ENCODE measurements at places on chromosomes 5 and 9.

DNA sequence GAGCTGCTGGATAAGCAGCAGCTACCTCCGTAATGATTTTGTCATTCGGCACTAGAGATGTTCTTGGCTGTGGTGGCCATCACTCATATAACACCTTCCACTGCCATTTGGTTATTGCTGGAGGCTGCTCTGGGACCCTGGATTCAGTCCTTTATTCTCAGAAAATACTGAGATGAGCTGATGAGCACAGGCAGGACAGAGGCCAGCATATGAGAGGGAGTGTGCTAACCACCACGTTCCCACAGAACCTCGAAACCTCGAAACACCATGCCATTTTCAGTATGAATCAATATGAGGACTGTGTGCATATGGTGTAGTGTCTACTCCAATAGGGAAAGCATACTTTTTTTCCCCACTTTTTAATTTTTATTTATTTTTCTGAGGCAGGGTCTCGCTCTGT is 56.6 kb downstream of the ADAM19 start:
- DNase-seq, result no peak

GRCh38 chr5:116037236-116037822 is 5.1 kb downstream of the ARL14EPL start:
- no peak for DNase-seq

DNA sequence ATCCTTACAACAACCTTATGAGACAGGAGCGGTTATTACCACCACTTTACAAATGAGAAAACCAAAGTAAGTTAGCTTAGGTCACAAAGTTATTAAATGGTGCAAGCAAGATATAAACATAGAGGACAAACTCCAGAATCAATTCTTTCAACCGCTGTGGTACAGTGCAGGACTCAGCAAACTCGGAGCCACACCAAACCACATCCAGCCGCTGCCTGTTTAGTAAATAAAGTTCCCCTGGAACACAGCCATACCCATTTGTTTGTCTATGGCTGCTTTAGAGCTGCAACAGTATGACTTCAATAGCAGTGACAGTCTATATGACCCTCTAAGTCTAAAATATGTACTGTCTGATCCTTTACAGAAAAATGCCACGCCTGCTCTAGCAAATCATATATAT is 1567.2 kb upstream of the WWC1 start:
- no peak for DNase-seq

GRCh38 chr9:133609311-133610098 is at the start of gene FAM163B:
Gene FAM163B, minus strand, starts transcription at chr9:133609389. Its CDS starts 29,166 bp downstream, at chr9:133580223.
- no peak for DNase-seq

DNA sequence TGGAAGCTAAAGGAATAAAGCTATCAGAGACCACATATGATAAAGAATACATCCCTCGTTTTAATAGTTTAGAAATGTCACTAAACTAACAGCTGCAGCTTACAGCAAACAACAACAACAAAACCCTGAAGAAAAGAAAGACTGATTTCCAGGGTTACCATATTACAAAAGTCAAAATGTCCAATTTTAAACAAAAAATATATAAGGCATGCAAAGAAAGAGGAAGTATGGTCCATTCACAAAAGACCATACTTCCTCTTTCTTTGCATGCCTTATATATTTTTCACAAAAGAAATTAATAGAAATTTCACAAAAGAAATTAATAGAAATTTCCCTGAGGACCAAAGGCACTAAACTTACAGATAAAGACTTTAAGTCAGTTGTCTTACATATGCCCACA is 354.2 kb downstream of the ARL15 start:
- no peak for DNase-seq

DNA sequence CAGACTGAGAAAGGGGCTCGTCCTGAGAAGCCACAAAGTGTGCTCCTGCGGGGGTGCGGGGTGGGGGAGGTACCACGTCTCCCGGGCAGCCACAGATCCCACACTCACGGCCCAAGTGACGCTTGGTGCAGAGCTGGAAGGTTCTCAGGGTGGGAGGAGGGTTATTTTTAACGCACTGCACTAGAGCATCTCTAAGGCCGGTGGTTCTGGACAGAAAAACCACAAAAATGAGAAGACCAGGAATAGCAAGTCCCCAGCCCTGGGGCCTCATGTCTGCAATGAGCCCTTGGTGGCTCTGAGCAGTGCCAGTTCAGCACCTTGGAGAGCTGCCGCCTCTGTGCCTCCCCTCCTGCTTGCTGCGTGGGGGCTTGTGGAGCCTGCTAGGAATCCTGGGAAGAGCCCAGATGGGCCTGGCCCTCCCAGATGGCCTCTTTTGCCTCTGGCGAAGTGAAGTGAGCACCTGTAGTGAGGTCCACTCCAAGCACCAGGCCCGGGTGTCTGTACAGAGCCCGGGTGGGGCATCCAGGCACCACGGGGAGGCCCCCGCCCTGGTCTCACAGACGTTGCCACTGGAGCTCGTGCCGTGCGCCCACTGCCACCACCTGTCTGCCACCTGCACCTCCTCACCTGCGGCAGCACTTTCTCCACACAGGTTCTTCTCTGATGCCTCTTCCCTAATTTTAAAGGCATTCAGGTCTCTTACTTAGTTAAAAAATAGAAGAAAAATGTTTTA is 48.9 kb upstream of the CACNA1B start:
- DNase-seq, result no peak

DNA sequence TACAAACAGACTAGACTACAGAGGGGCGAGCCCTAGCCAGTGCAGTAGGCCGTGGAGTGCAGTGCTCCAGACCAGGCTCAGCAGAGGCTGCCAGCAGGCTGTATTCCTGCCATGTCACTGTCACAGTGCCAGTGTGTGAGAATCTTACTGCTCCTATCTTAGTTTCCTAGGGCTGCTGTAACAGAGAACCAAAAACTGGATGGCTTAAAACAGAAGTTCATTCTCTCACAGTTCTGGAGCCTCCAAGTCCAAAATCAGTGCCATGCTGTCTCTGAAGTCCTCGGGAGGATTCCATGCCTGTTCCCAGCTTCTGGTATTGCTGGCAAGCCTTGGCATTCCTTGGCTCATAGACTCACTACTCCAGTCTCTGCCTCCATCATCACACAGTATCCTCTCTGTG is 75.0 kb upstream of the SAP30L start:
- DNase-seq, result no peak

GRCh38 chr5:91311697-91312501 is 71.2 kb downstream of the ARRDC3 start:
- peak; percentile 50 for DNase-seq

GRCh38 chr5:66469684-66470083 is 126.5 kb upstream of the MAST4 start:
- DNase-seq, result no peak

- no peak for DNase-seq
These were observed 369.7 kb downstream of the CDK5RAP2 start for GRCh38 chr9:120210274-120210673.

DNA sequence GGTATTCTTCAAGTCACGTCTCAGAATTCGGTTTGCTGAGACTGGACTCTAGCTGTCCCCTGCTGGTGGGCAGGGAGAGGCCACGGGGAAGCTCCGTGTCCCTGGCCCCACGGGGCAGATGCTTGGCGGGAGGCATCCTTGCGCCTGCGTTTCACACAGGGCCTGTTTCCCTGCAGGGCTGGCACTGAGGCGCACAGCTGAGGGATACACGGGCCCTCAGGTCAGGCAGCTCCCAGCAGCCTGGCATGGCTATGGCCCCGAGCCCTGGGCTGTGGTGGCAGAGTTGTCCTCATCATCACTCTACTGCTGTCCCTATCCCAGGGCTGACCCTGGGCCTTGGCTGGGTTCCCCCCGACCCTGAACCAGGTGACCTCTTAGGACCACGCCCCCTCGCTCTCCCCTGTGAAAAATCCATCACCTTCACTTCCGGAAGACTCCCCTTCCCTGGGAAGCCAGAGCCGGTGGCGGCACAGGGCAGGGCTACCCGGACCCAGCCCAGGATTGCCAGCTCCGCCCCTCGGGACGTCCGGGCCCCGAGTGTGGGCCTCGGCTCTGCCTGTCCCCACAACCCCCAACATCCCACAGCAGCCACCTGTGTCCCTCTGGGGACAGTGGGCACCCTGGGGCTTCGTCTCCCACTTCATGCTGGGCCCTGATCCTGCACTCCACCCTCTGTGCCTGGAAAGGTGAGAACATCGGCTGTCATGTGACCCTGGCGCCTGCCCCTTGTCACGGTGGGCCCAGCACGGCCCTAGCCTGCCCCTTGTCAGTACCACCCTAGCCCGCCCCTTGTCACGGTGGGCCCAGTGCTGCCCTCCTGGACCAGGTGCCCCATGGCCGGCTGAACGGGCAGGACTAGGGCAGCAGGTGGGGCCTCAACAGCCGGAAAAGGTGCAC is 5.0 kb downstream of the DPP7 start:
- no peak for DNase-seq

- no peak for DNase-seq
These were observed 17.9 kb upstream of the BARHL1 start for GRCh38 chr9:132564526-132564925.

GRCh38 chr5:175840050-175840841 is 31.1 kb upstream of the CPLX2 start:
- no peak for DNase-seq

DNA sequence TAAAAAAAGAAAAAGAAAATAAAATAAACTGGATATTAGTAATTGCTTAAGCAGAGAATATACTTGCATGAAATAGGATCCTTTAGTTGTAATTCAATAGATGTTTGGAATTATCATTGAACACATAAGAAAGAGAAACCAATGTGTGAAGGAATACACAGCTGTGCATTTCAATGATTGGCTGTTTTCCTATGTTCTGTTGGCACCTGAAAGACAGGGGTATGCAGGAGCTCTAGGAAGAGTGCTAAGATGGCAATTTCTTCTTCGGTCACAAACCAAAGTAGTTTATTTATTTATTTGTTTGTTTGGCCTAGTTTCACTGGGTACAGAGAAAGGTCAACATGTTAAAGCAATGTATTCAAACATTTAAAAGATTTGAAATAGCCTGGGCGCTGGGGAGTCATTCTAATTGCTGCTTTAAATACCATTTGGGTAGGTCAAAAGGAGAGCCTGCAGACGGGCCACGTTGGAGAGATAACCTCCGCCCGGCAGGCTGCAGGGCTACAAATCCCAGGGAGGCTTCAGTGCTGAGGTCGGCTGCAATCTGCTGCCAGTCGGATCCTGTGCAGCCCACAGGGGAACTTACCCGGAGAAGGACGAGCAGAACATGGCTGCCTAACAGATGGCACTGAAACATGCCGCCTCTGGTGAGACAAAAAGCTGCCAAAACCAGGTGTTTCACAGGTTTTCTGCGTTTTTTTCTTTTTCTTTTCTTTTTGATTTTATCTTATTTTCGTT is 154.2 kb upstream of the TYRP1 start:
- DNase-seq, result no peak

DNA sequence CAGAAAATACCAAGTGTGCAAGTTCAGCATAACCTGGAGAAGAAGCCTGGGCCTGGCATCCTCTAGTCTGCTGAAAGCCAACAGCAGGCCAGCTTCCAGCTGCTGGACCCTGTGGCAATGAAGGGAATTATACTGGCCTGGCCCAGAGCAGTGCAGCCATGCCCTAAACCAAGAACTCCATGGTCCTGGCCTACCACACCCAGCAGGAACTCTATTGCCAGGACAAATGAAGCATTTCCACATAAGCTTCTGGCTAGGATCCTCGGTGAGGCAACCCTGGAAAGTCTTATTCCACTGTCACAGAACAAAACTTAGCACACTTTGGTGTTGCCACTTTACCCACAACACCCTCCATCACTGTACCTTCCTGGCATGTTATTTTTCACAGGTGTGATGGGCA is 35.5 kb downstream of the CDK5RAP2 start:
- DNase-seq, result no peak

DNA sequence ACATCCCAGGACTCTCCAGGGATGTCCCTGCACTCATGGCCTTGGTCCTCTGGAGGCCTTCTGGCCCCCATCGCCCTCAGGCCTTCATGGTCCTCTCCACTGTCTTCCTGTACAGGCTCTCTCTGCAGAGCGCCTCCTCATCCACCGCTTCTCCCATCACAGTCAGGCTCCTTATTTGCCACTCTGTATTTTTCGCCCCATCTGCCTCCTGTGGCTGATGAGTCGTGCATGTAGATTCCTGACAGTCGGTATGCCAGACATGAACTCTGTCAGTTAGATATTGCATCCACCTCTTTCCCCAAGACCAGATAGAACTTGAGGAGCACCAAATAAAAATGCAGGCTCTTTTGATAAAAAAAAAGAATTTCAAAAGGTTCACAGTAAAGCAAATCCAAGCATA is 362.8 kb downstream of the IRX1 start:
- no peak for DNase-seq

DNA sequence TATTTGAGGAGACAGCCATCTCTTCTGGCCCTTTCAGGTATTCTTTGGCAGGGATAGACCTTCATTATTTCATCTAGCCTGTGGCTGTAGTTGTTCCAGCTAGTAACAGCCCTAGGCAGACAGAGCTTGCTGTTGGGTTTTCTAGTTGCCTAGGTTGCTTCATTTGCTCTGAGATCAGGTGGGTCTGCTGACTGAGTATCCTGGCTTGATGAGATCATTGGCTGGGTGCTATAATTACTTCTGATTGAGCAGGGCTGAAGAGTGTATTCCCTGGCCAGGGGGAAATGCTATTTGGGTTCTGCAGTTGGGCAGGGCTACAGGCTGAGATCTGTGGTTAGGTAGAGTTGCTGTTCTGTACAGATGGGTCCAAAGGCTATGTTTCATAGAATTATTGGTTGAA is 456.1 kb downstream of the PSAT1 start:
- no peak for DNase-seq

GRCh38 chr5:123047706-123048105 is 11.2 kb upstream of the PPIC start:
- DNase-seq, result no peak

GRCh38 chr9:6014670-6015270 is 654 bp downstream of the RANBP6 start:
- no peak for DNase-seq

DNA sequence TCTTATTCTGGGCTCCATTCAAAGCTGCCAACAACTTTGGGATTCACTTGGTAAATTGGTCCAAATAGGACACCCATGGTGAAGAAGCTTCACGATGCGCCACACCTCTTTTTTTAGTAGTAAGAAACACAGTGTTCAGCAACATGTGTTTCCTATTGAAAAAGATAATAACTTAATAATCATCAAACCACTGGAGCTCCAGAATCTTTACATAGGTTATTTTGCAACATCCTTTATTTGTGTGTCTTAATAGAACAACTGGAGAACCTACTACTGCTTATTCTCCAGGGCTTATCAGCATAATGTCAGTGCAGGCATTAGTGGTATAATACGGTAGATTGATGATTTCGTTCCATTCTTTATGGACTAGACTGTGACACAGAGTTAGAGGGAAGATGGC is 63.3 kb upstream of the DAPK1 start:
- no peak for DNase-seq

DNA sequence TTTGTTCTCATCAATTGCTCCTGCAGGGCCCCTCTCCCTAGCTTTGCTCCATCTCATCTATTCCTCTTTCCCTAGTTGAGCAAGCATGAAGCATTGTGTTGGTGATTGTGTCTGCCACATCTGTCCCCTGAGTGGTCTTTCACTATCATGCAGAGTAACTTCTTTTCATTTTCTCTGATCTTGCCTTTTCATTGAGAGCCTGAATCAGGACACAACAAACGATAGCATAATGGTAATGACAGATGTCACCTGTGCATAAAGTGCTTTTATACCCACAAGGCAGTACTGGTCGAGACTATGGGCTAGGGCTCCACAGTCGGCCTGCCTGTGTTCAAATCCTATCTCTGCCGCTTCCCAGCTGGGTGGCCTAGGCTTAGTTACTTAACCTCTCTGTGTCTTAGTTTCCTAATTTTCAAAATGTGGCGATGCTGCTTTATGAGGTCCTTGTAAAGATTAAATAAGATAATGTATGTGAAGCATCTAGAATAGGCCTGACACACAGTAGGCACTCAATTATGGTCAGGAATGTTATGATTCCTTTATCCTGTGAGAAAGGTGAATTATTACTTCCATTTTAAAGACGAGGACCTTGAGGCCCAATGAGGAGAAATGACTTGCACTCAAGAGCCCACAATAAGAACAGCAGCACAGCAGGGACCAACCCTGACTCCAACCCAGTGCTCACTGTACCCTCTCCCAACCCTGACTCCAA is 137.1 kb upstream of the ZNF618 start:
- DNase-seq, result no peak

Data from activated CD8-positive, alpha-beta memory T cell treated with anti-CD3 and anti-CD28 coated beads for 4 hours (primary cell).